ENCODE measurements at places on chromosomes 2 and 18. TPM values are rescaled to one million over a fixed set of nuclear protein-coding genes. Genes with fewer than 3 reads are reported as not detected.

The TWIST2 gene
- total RNA-seq, result 20.7 TPM

The BCL2 gene
- total RNA-seq, result 0.92 TPM

The KLHL29 gene
- 6.8 TPM for total RNA-seq

The TMEM163 gene
- total RNA-seq, result 0.76 TPM

The ERCC3 gene
- 40.7 TPM for total RNA-seq

The IL36RN gene
- not detected for total RNA-seq

Measured in smooth muscle cell of the pulmonary artery (primary cell).